ENCODE measurements at places on chromosomes 1 and 21.

GRCh38 chr1:78987042-78987441 lies 19.5 kb downstream of the ADGRL4 start:
- DNase-seq = no peak

- DNase-seq = no peak
These were observed 13.4 kb downstream of the KCNE1 start for GRCh38 chr21:34498623-34499022.

GRCh38 chr1:4655674-4656532 lies 1.5 kb downstream of the AJAP1 start:
- DNase-seq = peak; percentile 56

GRCh38 chr1:14742181-14742980 lies 143.9 kb downstream of the KAZN start:
- no peak for DNase-seq

- peak; percentile 97 for DNase-seq
These were observed at the start of gene MECR for GRCh38 chr1:29230553-29231378. TSS of gene MECR (minus strand) at chr1:29230934. CDS start at chr1:29230906, 28 bp downstream.

GRCh38 chr21:45039317-45040156 lies 34.8 kb upstream of the ADARB1 start:
- DNase-seq = no peak

GRCh38 chr21:35861661-35862060 lies 198.7 kb downstream of the SETD4 start:
- DNase-seq = no peak

DNA sequence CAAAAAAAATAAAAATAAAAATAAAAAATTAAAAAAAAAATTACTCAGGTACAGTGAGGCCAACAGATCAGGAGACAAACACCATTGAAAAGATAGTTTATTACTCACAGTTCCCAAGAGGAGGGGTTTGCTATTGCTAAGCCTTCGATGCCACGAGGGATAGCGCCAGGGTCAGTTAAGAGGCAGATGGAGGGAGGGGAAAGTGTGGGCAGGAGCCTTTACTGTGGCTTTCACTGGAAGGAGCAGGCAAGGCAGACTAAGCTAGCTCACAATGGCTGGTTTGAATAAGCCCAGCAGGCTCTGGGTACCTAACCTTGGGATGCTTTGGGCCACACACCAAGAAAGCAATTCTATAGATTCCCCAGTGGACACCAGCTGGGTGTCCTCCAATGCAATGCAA lies 12.7 kb upstream of the RNF187 start:
- no peak for DNase-seq

DNA sequence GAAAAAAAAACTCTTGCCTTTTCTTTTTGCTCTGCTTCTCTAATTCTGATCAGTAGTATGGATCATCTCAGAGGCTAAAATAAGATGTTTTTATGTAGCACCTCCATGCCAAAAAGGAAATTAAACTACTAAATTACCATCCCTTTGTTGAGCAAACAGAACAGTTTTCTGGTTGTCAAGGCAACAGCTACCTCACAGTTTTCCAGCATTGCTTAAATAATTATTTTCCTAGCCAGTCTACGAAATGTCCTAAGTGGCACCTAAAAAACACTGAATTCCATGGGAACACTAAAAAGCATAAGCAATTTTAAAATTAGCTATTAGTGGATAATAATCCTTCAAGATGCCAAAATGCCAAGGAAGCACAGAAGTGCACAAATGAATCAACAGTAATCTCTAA lies 61.7 kb downstream of the ARID4B start:
- DNase-seq = no peak

DNA sequence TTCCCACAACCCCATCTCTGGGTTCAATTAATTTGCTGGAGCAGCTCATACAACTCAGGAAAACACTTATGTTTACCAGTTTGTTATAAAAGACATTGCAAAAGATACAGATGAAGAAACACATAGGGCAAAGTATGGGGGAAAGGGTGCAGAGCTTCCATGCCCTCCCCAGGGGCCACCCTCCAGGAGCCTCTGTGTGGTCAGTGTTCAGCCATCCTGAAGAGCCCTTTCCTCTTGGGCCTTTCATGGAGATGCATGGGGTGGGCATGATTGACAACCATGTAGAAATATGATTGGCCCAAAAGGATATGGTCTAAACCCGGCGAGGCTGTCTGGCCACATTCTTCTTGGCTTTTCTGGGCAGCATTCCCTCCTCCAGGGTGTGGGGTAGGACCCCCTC lies 56.8 kb upstream of the PDE9A start:
- no peak for DNase-seq

GRCh38 chr1:94734963-94735901 lies 84.9 kb upstream of the SLC44A3 start:
- no peak for DNase-seq

DNA sequence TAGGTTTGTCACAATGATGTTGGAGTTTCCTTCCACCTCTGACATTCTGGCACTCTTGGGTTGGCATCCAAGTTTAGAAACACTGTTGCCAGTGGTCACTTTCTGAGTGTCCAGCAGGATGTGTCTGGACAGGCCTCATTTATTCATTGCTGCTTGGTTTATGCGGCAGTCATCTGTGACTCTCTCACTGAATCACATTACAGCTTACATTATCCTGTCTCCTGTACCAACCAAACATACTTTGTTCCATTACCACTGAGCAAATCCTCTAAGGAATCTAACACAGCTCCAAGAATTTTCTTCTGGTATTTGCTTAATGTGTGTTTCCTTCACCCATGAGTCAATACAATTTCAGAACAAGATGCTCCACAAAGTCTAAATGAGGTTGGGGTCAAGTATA lies 19.9 kb downstream of the SGIP1 start:
- no peak for DNase-seq

DNA sequence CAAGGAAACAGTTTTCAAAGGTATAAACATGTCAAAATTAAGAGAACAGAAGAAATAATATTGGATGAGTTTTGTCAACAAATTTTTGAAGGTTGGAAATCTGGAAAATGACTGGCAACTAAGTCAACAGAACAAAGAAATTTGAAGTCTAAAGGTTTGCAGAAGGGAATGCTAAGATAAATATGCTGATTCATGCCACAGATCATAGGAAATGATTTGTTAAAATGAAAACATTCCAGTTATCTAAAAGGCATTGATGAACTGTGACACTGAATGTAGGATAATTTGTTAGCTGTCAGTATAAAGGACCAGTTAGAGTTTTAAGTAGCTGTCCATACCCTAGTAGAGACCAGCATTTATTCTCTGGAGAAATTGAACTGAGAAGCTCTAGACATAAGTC lies 157.9 kb upstream of the CHRM3 start:
- DNase-seq = no peak

DNA sequence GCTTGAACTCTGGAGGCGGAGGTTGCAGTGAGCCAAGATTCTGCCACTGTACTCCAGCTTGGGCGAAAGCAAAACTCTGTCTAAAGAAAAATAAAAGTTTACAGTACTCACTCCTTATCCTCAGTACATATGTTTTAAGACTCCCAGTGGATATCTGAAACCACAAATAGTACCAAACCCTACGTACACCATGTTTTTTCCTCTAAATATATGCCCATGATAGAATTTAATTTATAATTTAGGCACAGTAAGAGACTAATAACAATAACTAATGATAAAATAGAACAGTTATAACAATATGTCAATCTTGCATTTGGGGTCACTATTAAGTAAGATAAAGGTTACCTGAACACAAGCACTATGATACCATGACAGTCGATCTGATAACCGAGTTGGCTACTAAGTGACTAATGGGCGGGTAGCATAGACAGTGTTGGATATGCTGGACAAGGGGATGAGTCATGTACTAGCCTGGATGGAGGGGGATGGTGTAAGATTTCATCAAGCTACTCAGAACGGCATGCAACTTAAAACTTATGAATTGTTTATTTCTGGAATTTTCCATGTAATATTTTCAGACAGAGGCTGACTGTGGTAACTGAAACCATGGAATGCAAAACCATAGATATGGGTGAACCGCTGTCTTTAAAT lies 43.7 kb downstream of the ST7L start:
- DNase-seq = no peak

- no peak for DNase-seq
These were observed 254.4 kb upstream of the CSF3R start for GRCh38 chr1:36737038-36737555.

DNA sequence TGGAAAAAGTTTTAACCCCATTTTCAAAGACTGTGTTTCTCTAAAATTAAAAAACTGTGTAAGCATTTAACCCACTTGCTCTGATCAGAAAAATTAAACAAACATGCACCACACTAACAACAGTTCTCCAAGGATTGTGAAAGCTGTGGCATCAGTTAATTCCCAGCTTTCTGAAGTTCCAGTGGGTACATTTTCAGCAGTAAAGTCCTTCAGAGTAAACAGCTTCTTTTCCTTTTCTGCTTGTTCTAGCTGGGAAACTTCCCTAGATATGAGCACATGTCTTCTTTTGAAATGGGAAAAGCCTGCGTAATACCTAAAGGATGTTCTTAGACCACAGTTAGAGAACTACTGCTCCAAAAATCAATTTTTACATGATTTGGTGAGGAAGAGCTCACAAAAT lies 11.1 kb downstream of the PRRX1 start:
- DNase-seq = no peak

GRCh38 chr1:67890857-67891256 lies 57.6 kb upstream of the GNG12 start:
- no peak for DNase-seq

- no peak for DNase-seq
These were observed 1.2 kb downstream of the RERE start for GRCh38 chr1:8816264-8816663.

DNA sequence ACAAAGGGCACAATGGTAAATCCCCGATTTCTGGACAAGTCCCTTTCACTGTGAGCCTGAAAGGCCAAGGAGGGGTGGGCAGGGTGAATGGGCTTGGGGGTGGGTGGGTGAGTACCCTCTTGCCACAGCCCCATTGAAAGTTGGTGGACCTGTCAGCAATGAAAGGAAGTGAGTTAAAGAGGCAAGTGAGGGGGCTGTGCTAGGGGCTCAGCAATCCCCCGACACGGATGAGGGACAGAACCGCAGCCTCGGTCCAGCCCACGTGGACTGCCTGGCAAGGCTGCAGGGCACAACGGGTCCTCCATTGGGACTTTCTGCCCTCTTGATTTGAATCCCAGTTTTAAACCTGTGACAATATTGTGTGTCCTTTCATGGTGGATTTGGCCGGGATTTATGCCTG lies 255.3 kb downstream of the FOXD2 start:
- no peak for DNase-seq

DNA sequence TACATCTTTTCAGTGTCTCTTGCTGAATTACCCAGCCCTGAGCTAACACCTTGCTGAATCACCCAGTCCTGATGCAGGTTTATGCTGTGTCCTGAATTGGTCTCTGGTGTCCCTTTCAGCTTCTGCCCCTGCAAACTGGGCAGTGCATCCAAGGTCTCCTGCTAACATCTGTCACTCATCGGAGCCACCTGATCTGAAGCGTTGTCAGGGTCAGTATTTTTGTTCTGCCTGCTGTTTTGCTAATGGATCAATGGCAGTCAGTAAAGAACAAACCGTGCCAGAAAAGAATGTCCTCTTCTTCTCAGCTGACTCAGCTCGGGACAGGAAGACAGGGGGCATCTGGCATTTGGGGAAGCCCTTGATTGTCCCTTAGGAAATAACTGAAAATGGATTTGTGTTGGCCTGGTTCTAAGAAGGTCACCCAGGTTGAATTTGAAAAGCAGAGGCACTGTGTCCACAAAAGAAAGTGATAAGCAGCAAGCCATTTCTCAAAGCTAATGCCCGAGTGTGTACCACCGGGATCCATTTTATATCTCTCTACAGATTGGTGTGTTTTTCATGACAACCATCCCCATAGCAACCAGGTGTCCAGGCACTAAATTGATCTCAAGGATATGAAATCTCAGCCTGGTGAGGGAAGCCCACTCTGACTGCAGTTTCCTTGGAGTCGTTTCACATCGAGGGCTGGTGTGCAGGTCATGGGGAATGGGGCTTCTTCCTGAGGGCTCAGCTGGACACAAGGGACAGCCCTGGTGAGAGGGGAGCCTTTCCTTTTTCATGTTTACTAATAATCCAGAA lies 109.7 kb upstream of the IRF2BP2 start:
- DNase-seq = no peak

DNA sequence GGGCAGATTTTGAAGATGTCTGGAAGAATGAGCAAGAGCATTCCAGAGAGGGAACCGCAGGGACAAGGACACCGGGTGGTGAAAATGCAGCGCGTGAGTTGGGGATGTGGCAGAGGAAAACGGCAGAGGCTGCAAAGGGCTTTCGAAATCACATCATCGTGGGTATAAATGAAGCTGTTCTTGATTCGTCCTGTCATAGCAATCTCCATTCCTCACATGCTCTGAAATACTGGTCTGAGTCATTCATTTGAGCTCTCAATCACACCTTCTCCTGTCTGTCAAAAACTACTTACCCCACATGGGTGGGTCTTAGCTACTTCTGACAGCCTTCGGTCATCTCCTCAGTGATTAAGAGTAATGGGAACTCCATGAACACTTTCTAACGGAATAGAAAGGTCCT lies 81.5 kb downstream of the ERG start:
- DNase-seq = no peak

DNA sequence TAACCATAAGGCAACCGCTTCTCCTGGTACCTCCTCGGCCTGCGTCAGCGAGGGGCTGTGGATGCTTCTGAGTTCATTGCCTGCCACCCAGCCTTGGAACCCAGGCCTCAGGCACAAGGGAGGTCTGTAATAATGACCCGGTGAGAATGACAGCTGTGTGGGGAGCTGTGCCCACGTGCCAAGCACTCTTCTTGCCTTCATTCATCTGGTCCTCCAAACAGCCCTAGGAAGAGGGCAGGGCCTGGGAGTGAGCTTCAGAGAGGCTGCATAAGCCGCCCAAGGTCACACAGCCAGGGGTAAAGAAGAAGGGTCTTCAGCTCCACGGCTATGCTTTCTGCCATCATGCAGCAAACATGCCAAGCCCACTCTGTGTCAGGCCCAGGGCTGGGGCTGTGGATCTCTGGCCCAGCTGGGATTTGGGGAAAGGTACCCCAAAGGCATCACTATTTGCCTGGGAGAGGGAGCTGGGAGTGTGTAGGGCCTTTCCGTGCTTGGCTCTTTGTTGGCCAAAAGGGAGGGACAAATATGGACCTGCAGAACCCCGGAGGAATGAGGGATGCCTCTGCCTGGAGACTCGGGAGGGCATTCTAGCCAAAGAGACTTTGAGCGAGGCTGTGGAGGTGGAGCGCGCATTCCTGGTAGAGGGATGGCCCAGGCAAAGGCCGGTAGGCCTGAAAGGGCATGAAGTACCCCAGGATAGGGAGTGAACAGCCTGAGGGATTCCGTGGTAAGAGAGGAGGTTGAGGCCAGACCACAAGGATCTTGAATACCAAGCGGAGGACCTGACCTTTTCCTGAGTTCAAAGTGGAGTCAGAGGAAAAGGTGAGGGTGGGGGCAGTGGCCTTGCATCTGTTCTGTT lies 10.1 kb upstream of the EDN2 start:
- no peak for DNase-seq

- no peak for DNase-seq
These were observed 485.7 kb downstream of the NUF2 start for GRCh38 chr1:163807331-163808049.

- no peak for DNase-seq
These were observed 67.5 kb downstream of the CCDC185 start for GRCh38 chr1:223460566-223461189.
